ENCODE measurements at places on chromosomes 1 and 21.
A peak's percentile ranks its signal among the peaks of the same experiment; 100 is the strongest.

DNA sequence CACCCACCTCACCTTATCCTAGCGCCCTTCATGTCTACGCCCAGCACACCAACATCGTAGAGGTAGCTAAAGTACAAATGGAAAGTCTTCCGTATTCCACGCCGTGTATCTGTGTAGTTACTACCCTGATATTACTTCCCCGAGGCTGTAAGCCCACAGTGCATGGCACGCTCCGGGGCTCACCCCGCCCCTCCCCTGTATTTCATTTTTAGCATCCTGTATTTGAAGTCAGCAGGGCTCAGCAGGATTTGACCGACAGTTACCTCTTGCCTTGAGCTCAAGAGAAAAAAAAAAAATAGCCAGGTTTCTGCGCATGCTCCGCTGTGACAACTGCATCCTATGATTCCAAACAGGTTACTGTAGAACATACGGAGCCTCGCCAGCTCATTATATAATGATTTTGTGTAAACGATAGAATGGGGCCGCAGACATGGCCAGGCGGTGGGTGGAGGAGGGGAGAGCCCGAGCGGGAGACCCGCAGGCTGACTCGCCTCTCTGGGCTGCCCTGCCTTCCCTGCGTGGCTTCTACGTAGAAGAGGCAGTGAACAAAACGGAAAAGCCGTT lies 1.3 kb downstream of the ABCG1 start:
- DNase-seq, result peak; percentile 55

- no peak for DNase-seq
These were observed 250.9 kb upstream of the DAB1 start for GRCh38 chr1:57674801-57675200.

DNA sequence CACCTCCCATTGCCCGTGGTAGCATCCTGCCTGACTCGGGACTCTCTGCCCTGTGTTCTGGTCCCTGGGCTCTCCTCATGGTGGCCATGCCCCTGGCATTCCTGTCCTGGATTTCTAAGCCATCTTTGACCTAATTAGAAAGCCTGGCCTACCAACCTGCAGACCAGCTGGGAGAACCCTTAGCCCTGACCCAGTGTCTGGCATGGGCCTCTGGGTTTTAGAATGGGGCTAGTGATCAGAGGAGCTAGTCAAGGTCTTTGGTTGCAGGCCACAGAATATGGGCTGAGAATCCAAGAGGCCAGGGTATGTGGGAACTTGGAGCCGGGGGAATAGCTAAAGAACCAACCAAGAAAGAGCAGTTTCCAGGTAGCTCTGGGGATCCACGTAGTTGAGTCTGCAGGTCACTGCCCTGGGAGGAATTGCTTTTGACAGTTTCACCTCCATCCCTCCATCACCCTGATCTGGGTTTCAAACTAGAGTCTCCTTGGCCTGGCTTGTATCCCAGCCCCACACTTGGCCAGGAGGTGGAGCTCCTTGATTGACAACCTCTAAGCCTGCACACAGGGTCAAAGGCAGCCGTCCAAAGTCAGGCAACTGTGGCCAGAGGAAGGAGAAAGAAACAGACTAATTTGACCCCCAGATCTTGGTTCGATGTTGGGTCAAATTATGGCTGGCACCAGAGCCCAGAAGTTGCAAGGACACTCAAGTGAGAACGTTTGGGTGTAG lies 54.7 kb upstream of the ABCG1 start:
- peak; percentile 25 for DNase-seq

GRCh38 chr1:80217377-80217986 lies 1211.0 kb upstream of the ADGRL4 start:
- no peak for DNase-seq
